ENCODE measurements at places on chromosomes 11 and 22.

- DNase-seq, result no peak
Observed at GRCh38 chr22:27170491-27170890, 513.1 kb downstream of the MIAT start.

DNA sequence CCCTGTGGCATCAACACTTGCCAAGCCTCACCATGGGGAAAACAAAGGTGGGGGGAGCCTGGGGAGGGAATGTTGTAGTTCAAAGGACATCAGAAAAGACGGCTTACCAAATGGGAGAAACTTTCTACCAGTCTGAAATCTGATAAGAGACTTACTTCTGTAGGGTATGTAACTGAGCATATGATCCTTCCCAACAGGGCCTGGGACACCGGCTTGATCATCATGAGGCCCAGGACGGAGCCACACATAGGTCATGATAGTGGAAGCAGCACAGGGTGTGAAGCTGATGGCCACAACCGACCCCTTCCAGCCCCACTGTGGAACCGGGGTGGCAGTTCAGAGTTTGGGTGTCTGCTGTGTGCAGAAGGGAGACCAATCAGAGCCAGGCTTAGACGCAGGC is 51.1 kb downstream of the MICAL3 start:
- DNase-seq, result no peak

DNA sequence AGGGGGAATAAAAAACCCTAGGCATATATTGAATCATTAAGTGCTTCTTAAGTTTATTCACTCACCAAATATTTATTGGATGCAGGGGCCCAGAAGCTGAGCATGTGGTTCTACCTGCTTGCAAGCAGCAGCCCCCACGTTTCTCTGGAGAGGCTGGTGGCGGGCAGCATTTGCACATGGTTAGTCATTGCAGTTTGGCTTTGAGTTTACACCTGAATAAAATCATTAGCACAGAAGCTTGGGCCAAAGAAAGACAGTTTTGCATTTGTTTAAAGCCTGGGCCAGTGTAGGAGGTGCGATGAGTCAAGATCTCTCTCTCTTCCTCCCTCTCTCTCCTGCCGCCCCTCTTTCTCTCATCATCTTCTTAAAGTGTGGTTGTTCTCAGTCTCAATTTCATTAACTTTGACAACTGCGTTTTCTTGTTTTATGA is 72.6 kb downstream of the C22orf31 start:
- DNase-seq, result no peak

DNA sequence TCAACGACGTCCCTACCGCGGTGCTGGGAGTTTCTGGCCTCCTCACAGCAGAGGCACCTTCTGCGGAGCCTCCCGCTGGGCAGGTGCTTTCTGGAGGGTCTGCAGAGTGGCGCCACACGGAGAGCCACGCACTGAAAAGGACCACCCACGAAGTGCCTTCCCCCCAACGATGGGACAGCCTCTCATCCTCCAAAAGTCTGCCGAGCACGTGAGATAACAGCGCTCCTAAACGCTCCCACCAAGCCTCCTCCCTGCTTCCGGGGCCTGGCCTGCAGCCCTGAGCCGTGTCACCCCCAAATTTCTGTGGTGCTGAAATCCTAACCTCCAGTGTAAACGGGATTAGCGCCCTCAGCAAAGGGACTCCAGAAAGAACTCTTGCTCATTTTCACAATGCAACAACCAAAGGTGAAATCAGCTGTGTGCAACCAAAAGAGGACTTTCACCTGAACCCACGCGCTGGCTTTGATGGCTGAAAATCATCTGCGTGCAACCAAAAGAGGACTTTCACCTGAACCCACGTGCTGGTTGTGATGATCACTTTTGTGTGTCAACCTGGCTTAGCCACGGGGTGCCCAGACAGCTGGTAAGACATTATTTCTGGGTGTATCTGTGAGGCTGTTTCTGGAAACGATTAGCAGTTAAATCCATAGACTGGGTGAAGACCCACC is 924.6 kb downstream of the BRD1 start:
- no peak for DNase-seq

- DNase-seq, result no peak
Observed at GRCh38 chr11:129865701-129866100, 29.7 kb downstream of the NFRKB start.

DNA sequence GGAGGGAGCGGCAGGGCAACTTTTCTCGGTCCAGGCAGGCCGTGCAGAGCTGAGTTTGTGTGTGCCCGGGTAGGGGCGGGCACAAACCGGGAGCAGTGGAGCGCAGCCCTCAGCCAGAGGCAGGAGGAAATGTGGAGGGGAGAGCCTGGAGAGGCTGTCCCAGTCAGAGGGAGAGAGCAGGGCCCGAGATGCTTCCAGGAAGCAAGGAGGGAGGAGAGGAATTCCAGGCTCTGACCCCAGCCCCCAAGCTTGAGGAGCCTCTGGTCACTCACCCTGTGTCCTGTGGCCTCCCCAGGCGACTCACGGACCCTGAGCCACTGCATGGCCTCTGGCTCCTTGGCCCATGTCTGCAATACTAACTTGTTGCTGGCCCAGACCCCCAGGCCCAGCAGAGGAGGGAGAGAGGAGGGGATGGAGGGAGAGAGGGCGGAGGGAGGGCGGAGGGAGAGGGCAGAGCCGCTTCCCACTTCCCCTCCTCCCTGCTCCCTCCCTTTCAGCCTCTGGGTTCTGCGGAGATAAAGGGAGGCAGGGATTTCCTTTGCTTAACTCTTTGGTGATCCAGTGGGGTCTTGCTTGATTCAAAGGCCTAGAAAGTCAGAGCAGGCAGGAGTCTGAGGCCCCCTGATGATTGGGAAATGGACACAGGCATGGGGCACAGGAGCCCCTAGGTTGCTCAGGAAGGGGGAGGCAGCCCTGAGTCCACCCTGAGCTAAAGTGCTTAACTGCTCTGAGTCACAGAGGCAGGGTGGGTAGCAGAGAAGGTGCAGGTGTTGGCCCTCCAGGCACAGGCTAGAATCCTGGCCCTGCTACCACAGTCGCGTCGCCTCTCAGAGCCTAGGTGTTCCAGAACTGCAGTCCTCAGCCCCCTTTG is at the start of gene C1QTNF6:
C1QTNF6 (minus strand) TSS at position 357 of the 871 bp plus-strand sequence; CDS start at position 323, 34 bp downstream.
- no peak for DNase-seq

DNA sequence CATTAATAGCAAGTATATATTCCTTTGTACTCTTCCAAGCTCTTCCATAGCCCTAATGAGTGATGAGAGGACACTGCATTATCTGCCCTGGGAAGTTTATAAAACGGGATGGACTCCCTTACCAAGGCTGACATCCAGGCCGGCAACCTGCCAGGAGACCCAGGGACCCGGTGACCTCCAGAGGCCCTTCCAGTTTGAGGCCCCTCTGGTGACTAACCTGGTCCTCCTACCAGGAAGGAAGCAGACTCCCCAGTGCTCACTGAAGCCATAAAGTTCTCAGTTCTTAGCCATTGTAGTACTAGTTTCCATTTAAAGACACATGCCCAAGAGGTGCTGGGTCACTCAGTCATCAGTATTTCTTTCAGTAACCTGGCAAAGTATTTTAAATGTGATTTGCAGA is 345.4 kb downstream of the TENM4 start:
- DNase-seq, result no peak

DNA sequence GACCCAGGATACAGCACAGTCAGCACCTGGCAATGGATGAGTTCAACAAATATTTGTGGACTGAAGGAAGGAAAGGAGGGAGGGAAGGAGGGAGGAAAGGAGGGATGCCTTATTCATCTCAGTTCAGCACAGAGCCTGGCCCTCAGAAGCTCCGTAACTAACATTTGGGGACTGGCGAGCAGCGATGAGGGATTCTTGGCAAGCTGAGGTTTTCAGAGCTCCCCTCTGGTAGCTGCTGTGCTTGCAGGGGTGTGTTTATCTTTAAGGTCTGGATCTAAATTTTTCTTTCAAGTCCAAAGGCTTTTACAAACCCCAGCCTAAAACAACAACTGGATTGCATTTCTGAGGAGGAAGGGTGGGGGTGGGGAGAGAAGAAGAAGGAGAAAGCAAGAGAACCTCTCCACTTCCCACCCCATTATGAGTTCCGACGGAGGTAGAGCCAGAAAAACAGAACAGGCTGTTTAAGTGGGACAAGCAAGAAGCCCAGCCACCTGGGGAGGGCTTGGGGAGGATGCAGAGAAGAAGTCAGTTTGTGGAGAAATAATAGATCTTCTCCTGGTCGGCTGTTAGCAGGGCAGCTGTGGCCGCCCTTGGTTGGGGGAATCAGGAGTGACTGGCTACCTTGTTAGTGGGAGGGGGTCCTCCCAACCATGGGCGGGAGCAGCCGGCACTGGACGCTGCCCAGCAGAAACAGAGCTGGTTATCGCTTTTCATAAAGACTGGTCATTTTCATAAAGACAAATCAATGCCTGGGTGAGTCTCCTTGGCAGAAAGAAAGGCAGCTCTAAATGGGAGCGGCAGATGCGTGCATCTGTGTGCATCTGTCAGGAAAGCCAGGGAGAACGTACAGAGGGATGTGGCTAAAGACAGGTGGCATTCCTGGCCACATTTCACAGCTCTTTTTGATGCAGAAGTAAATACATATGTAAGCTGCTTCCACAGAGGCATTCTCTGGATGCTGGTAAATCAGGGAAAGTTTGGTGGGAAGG is 78.0 kb downstream of the TSPAN18 start:
- no peak for DNase-seq

GRCh38 chr11:114115451-114115928 is 56.0 kb downstream of the ZBTB16 start:
- DNase-seq, result no peak

GRCh38 chr11:86699040-86699791 is 26.8 kb upstream of the ME3 start:
- no peak for DNase-seq

DNA sequence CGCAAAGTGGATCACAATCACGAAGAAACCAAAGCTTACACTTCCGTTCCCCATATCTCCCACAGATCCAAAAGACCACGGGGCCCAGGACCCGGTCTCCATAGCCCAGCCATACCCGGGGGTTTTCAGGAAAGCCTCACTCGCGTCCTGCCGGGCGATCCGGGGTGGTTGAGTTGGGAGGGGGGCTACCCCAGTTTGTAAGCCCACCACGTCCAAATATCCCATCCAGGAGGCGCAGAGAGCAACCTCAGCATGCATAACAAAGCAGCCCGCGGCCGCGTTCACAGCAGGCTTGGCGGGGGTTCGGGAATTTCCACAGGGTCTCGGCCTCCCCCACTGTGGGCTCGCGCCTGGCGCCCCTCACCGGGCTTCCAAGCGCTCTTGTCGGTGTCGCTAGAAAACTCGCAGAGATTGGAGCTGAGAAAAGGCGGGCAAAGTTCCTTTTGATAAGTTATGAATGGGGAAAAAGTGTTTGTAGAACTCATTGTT is 9.5 kb downstream of the SDF2L1 start:
- no peak for DNase-seq
